ENCODE measurements at places on chromosomes 1 and 21. TPM values are rescaled to one million over a fixed set of nuclear protein-coding genes. Genes with fewer than 3 reads are reported as not detected.

DNA sequence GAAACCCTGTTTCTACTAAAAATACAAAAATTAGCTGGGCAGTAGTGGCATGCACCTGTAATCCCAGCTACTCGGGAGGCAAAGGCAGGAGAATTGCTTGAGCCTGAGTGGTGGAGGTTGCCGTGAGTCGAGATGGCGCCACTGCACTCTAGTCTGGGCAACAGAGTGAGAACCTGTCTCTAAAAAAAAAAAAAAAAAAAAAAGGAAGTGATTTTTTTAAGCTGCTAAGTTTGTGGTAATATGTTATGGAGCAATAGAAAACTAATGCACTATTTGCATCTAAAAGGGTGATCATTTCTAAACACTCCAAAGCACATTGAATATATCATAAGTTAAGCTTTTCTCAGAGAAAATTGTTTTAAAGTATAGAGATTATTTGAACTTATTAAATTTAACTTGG, 244.8 kb upstream of the SPAG17 start:
- no peak for DNase-seq

- DNase-seq = no peak
Observed at GRCh38 chr1:78919150-78919549, 87.4 kb downstream of the ADGRL4 start.

DNA sequence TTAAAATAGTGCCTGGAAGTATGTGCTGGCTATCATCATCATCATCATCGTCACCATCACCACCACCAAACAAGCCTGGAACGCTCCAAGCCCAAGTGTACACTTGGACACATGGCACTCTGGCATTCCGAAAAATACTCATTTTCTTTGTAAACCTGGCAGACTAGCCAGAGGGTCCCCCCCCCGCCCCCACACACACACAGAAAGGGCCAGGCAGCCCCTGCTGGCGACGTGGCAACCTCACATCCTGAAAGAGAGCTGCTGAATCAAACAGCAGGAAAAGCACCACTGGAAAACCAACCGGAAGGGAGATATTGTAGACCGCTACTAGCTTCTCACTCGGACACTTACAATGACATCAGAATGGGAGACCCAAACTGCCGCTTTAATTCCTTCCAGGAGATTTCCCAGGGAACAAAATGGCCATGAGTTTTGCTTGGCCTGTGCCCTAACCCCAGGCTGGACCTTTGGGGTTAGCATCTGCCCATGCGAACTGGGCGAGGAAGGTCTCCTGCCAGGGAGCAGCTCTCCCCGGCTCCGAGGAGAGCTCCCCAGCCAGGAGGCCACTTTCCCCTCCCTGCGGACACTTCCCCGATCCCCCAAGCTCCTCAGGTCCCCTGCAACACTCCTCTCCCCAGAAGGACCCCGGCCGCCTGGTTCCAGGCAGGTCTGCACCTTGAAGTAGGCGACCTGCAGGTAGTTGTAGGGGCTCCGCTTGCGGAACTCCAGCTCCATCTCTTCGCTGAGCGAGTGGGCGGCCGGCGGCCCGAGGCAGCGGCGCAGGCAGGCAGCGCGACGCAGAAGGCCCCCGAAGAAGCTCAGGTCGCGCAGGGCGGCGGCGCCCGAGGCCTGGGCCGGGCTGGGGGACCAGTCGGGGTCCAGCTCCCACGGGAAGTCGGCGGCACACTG, 742 bp downstream of the P3H1 start:
- DNase-seq = peak; percentile 11

- no peak for DNase-seq
Observed at GRCh38 chr1:208923456-208923855, 660.1 kb upstream of the CAMK1G start.

ICOSLG gene
- total RNA-seq = 1.1 TPM

CYP4A11 gene
- not detected for total RNA-seq

OR6K3 gene
- total RNA-seq = not detected

C1orf116 gene
- 0.05 TPM for total RNA-seq

- no peak for DNase-seq
Observed at GRCh38 chr1:74199504-74199903, 1.5 kb downstream of the FPGT start.

DNA sequence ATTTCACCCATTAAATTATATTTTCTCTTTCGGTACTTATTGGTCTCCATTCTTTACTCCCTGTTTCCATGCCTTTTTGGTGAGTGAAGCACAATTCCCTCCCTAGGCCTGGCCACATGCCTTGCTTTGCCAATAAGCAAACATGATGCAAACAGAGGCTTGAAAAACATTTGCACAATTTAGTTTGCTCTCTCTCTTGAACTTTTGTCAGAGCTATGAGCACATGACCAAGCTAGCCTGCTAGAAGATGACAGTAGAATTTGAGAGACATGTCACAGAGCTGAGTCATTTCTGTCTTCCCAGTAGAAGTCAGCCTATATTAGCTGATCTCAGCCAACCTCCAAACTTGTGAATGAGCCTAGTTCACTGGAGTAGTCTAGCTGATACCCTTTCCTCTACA, 24.6 kb downstream of the ANGPTL3 start:
- no peak for DNase-seq

DNA sequence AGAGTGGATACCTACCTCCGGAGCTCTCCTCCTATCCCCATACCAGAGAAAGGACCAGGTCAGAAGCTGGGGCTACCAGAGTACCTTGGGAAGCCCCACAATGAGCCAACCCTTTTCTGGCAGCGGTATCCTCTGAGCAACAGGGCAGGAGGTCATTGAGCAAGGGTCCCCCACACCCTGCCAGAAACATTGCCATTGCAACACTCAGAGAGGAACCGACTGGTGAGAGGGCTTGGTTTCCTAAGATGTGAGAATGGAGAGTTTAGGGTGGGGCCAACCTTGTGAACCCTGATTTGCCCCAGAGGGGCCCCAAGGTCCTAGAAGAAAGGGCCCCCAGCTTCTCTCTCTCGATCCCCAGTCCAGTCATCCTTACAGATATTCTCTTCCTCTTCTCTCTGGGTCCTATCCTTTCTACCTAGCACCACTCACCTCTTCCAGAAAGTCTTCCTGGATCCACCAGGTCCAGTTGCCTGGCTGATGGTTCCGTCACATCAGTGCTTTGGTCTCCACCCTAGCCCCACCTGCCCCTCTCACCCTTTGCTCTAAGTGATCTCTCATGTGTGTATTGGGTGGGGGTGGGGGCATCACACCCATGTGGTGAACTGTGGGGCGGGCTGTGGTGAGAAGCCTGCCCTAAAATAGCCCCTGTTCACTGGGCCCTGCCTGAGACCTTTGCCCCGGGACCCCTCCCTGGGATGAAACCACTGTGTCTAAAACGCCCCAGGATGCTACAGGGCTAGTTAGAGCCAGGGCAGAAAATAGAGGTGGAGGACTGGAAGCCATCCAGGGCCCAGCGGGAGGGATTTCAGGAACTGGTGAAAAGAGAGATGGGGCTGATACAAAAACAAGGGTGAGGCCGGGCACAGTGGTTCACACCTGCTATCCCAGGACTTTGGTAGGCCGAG, 8.7 kb downstream of the FGR start:
- DNase-seq = no peak

GRCh38 chr1:84510668-84511067, 4.3 kb upstream of the GNG5 start:
- no peak for DNase-seq

GRCh38 chr1:66778266-66778665, 22.8 kb downstream of the INSL5 start:
- DNase-seq = no peak

DNA sequence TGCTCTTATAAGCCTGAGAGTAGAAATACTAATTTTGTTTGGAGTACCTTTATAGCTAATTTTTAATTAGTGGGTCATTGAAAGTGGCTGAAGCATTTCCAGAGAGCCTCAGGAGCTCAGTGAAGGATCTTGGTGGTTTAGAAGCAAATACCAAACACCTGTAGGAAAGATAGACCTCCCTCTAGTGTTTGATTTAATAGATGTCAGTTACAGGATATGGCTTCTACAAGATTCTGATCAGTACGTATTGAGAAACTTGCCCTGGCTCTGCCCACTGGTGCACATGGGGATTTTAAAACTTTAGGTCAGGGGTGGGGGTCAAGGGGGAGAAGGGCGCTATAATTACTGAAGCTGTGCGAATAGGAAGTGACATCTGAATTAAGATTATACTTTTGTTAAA, 122.2 kb downstream of the POU2F1 start:
- peak; percentile 5 for DNase-seq

APCS gene
- total RNA-seq = 0.05 TPM

DNA sequence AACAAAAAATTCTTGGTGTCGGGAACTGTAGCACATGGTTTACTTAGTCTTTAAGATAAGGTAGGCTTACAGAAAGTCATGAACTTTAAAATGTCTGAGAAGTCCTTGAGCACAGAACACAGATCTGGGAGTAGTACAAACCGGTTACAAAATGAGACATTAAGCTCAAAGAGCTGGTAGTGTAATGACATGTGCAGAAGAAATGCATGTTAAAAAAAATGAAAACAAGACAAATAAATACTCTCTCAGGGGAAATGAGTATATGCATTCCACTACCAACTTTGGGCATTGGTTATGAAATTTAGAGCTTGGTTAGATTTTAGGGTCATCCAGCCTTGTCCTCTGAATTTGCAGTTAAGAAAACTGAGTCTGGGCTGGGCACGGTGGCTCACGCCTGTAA, 91.5 kb upstream of the F3 start:
- DNase-seq = no peak

GRCh38 chr1:1753607-1754005, 24.7 kb downstream of the NADK start:
- no peak for DNase-seq

DNA sequence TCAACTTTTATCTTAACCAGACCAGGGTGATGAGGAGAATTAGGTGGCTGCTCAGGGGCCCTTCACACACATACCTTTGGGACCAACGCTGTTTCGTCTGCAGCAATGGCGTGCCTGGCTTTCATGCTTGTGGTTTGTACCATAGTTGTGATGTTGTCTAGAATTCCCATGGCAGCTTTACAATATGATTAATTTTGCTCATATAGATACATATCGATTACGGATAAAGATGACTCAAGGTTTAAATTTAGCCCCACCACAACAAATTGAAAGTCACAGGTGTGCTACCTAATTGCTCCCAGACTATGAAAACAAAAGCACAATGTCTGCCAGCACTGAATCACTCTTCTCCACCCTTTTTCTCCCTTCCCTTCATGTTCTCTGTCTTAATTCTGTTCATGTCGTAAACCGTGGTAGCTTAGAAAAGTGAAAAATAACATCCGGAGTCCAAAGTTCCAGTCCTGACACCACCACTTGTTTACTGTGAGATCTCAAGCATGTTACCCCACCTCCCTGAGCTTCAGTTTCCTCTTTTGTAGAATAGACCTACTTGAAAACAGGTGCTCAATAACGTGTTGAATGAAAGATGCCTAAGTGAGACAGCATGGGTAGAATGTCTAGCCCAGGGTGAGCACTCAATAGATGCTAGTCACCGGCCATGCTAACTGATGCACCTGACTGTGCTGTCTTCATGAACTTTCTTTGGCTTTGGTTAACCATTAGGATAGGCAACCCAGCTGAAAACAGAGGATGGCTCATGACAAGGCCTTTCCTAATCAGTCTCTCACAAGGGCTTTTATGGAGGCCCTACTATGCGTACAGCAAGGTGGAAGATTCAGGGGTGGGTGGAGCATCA, 22.1 kb upstream of the JUN start:
- DNase-seq = no peak

GRCh38 chr21:32991361-32991760, 34.4 kb upstream of the OLIG2 start:
- no peak for DNase-seq

DNA sequence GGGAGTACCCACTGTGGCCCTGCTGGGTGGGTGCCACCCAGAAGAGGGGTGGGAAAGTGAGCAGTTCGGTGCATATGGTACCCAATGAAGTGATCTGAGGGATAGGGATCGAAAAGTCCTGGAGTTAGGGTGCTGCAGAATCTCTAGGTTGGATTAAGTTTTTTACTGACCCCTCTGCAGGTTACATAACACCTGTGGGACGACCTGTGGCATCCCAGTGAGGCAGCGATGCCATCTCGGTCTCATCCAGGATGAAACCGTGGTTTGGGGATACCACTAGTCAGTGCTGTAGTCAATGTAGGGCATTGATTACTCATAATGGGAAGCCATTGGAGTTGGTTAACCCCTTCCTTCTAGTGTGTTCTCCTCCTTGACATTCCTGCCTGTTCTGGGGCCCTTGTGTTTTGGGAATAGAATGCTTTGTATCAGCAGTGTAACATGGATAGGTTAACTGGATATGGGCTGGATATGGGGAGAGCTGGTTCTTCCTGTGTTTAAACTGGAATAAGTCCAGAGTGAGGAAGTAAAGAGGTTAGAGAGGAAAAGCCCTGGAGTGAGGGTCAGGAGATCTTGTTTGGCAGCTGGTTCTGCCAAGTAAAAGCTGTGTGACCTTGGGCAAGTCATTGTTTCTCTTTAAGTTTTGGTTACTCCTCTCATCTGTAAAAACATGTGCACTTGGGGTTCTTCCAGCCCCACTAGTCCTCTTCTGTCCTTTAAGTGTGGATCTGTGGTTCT, 42.8 kb upstream of the ATF3 start:
- DNase-seq = no peak

GRCh38 chr1:213231795-213232231, 180.8 kb downstream of the RPS6KC1 start:
- no peak for DNase-seq

DNA sequence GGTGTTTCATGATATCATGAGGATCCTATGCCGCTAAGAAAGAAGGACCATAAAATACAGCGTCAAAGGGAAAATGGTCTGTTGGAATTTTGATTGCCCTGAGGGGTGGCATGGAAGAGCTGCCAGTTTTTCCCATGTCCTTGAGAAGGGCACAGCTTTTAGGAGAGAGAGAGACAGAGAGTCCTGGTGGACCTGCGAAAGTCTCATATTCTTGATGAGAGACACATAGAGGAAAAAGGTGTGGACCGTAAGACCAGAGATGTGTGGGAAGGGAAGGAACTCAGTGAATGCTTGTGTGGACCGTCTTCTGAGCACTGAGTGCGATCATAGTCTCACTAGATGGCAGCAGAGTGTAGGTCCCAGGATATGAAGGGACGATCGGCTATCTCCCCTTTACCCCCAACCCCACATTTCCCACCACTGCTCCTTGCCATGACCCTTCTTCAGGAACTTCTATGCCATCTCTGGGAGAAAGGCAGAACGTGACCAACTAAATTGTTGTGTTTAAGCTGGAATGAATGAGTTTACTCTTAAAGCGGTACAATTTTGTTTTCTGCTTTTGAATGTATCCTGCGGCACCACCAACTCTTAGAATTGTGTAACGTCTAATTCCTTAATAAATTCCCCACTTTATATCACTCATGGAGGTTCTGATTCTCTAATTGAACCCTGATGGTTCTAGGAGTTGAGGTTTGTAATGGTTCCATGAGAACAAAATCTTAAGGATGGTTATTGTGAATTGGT, 117.7 kb downstream of the CTH start:
- peak; percentile 10 for DNase-seq

MACO1 gene
- 21.3 TPM for total RNA-seq

GRCh38 chr1:187415065-187415464, 586.3 kb downstream of the PLA2G4A start:
- DNase-seq = no peak

Measured in thymus (tissue), 14 donors.